ENCODE measurements at places on chromosomes 4 and X.

DNA sequence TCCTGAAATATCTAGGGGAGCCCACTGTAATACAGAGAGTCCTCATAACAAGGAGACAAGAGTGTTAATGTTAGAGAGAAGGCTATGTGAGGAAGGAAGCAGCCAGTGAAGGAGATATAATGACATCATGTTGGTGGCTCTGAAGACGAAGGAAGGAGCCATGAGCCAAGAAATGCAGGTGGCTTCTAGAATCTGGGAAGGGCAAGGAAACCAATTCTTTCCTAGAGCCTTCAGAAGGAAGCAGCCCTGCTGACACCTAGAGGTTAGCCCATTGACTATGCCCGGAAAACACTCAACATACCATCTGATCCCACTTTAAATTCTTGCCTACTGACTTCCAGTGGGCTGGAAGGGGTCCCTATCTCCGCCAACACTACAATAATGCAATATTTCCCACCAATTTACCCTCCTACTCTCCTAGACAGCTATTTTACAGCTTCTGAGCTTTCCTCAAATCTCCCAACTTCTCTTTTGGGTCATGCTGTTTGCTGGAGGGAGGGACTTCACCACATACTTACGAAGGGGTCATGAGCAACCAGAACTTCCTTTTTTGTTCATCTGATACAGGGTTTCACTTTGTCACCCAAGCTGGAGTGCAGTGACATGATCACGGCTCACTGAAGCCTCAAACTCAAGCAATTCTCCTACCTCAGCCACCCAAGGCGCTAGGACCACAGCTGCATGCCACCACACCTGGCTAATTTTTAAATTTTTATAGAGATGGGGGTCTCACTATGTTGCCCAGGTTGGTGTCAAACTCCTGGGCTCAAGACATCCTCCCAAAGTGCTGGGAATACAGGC lies 25.2 kb upstream of the G3BP2 start:
- peak overlapping the region; percentile 82 for H3K27ac ChIP-seq
- peak overlapping the region; percentile 38 for H3K4me3 ChIP-seq
- DNase-seq: peak; percentile 56
- peaks cover 29% of the 10 kb centered on the region for H3K4me1 ChIP-seq

- H3K27me3 ChIP-seq: no peaks in the 10 kb centered on the region
- H3K27ac ChIP-seq: no peak overlapping the region
- H3K4me3 ChIP-seq: no peak overlapping the region
- H3K4me1 ChIP-seq: no peaks in the 10 kb centered on the region
Observed at GRCh38 chr4:89981789-89982334, 87.2 kb downstream of the MMRN1 start.

GRCh38 chr4:36303426-36304137 lies 22.2 kb downstream of the DTHD1 start:
- peak overlapping the region; percentile 9 for H3K27ac ChIP-seq
- DNase-seq: peak; percentile 60
- H3K4me3 ChIP-seq: no peak overlapping the region
- no peaks in the 10 kb centered on the region for H3K27me3 ChIP-seq

- H3K4me3 ChIP-seq: no peak overlapping the region
- no peaks in the 10 kb centered on the region for H3K4me1 ChIP-seq
- DNase-seq: no peak
- H3K36me3 ChIP-seq: no peaks in the 10 kb centered on the region
- no peak overlapping the region for H3K27ac ChIP-seq
- no peaks in the 10 kb centered on the region for H3K27me3 ChIP-seq
Observed at GRCh38 chr4:138406876-138407275, 164.7 kb upstream of the SLC7A11 start.

DNA sequence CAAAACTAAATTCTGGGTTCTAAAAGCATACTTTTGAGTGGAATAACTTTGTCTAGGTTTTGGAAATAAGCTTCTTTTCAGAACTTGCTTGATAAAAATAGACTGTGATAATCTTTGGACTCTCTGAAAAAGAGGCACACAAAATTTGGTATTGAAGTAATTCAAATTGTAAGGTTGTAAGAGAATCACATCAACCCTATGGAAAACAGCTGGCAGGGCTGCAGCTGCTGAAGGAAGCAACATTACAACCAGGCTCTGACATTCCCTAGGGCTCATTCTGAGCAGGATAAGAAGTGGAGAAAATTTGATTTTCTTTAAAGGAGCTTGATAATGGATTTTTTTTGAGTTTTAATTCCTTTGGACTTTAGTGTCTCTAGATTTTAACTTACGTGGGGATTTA lies 147.6 kb downstream of the FSTL5 start:
- DNase-seq: no peak
- H3K36me3 ChIP-seq: no peaks in the 10 kb centered on the region
- no peaks in the 10 kb centered on the region for H3K27me3 ChIP-seq

GRCh38 chr4:174397366-174398155 lies 113.8 kb downstream of the CEP44 start:
- H3K27me3 ChIP-seq: peaks cover 12% of the 10 kb centered on the region
- no peak overlapping the region for H3K27ac ChIP-seq
- peaks cover 9% of the 10 kb centered on the region for H3K4me1 ChIP-seq
- no peak for DNase-seq

GRCh38 chr4:74315376-74315775 lies 7.1 kb downstream of the EPGN start:
- no peak overlapping the region for H3K4me3 ChIP-seq
- DNase-seq: no peak
- H3K27me3 ChIP-seq: no peaks in the 10 kb centered on the region
- no peak overlapping the region for H3K27ac ChIP-seq

DNA sequence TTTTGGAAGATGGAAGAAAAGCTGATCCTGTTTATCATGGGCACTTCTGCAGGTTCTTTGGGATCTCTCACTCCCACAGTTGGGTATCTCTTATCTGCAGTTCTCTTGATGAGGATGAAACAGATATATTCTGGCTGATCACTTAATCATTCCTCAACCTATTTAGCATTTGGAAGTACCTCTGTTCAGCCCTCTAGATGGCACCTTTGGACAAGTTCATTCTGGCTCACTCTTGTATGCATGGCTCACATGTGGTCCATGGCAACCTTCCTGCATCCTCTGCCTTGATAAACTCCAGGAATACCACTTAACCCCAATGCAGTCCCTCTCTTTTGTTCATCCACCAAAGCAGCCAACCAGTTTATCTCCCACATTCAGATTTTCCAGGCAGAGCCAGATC lies 74.2 kb downstream of the SMARCA5 start:
- no peak overlapping the region for H3K4me3 ChIP-seq
- H3K27ac ChIP-seq: no peak overlapping the region
- no peaks in the 10 kb centered on the region for H3K4me1 ChIP-seq

DNA sequence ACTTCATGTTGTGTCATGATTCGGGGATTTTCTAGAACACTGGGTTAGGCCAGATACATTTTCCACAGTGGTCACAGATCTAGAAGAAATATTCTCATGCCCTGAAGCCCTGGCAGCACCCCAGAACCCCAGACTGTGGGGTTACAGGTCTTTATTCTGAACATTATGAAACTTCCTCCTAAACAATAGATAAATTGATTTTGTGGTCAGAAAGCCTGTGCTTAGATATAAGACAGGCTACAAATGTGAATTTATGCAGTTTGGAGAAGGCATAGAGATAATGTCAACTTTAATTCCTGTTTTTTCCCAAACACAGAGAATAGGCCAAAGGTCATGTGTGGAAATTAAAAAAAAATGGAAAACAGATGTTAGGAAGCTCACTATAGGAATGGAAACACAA lies 492.9 kb downstream of the SPRY1 start:
- H3K4me3 ChIP-seq: no peak overlapping the region
- H3K36me3 ChIP-seq: no peaks in the 10 kb centered on the region
- DNase-seq: no peak
- H3K27me3 ChIP-seq: no peaks in the 10 kb centered on the region
- no peak overlapping the region for H3K27ac ChIP-seq
- H3K4me1 ChIP-seq: no peaks in the 10 kb centered on the region

GRCh38 chrX:13493659-13494058 lies 75.7 kb upstream of the EGFL6 start:
- peaks cover 7% of the 10 kb centered on the region for H3K4me1 ChIP-seq
- no peaks in the 10 kb centered on the region for H3K36me3 ChIP-seq
- no peak overlapping the region for H3K27ac ChIP-seq
- H3K27me3 ChIP-seq: no peaks in the 10 kb centered on the region
- H3K4me3 ChIP-seq: no peak overlapping the region

GRCh38 chrX:18886344-18887161 lies 97.4 kb downstream of the PHKA2 start:
- H3K4me1 ChIP-seq: peaks cover 17% of the 10 kb centered on the region
- H3K27me3 ChIP-seq: no peaks in the 10 kb centered on the region
- peak overlapping the region; percentile 76 for H3K27ac ChIP-seq
- no peaks in the 10 kb centered on the region for H3K36me3 ChIP-seq
- DNase-seq: peak; percentile 56

GRCh38 chrX:81308086-81308829 lies 106.4 kb downstream of the SH3BGRL start:
- no peak overlapping the region for H3K27ac ChIP-seq
- no peak for DNase-seq
- peaks cover 9% of the 10 kb centered on the region for H3K36me3 ChIP-seq
- no peak overlapping the region for H3K4me3 ChIP-seq
- H3K4me1 ChIP-seq: peaks cover 3% of the 10 kb centered on the region

DNA sequence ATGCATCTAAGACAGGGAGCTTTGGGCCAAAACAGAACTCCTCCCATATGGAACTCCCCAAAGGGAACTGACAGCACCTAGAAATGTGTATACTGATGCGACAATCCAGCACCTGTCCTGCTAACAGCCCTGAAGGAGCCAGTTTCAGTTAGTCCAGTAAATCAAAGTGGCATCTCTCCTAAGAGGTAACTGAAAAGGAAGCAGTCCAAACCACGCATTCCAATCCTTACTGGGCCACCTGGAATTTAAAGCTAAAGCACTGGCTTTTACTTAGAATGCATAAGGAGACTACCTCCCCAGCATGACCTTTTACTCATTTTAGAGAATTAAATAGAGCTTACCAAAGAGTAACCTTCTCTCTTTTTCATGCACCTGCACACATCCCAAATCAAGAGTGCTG lies 586.8 kb upstream of the PITX2 start:
- no peaks in the 10 kb centered on the region for H3K27me3 ChIP-seq
- no peak overlapping the region for H3K4me3 ChIP-seq
- no peaks in the 10 kb centered on the region for H3K4me1 ChIP-seq

DNA sequence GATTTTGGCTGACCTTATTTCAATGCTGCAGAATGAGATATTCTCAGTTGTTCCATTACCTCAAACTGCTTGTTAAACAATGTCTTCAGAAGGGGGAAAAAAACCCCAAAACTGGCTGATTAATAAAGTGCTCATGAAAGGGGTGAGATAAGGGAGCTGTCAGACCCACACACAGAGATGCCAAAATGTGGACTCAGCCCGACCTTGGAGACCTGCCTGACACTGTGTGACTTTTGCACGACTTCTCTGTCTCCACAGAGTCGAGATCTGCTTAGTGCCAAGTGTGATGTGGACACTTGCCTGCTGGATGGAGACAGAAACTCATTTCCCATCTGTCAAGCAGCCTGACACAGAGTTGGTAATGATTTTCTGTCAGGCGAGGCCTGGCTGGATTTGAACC lies 31.5 kb downstream of the REELD1 start:
- H3K27me3 ChIP-seq: peaks cover 3% of the 10 kb centered on the region
- DNase-seq: no peak
- H3K36me3 ChIP-seq: peaks cover 1% of the 10 kb centered on the region
- H3K4me3 ChIP-seq: no peak overlapping the region
- H3K4me1 ChIP-seq: peaks cover 14% of the 10 kb centered on the region

- H3K27ac ChIP-seq: no peak overlapping the region
- no peak for DNase-seq
- H3K27me3 ChIP-seq: no peaks in the 10 kb centered on the region
- H3K4me1 ChIP-seq: peaks cover 11% of the 10 kb centered on the region
- H3K4me3 ChIP-seq: no peak overlapping the region
Observed at GRCh38 chrX:120429776-120430540, 39.1 kb downstream of the LAMP2 start.

- H3K4me3 ChIP-seq: no peak overlapping the region
- H3K4me1 ChIP-seq: no peaks in the 10 kb centered on the region
- DNase-seq: no peak
- H3K27ac ChIP-seq: no peak overlapping the region
- no peaks in the 10 kb centered on the region for H3K36me3 ChIP-seq
- H3K27me3 ChIP-seq: peaks cover 12% of the 10 kb centered on the region
Observed at GRCh38 chrX:119105826-119106225, 21.8 kb downstream of the KIAA1210 start.

DNA sequence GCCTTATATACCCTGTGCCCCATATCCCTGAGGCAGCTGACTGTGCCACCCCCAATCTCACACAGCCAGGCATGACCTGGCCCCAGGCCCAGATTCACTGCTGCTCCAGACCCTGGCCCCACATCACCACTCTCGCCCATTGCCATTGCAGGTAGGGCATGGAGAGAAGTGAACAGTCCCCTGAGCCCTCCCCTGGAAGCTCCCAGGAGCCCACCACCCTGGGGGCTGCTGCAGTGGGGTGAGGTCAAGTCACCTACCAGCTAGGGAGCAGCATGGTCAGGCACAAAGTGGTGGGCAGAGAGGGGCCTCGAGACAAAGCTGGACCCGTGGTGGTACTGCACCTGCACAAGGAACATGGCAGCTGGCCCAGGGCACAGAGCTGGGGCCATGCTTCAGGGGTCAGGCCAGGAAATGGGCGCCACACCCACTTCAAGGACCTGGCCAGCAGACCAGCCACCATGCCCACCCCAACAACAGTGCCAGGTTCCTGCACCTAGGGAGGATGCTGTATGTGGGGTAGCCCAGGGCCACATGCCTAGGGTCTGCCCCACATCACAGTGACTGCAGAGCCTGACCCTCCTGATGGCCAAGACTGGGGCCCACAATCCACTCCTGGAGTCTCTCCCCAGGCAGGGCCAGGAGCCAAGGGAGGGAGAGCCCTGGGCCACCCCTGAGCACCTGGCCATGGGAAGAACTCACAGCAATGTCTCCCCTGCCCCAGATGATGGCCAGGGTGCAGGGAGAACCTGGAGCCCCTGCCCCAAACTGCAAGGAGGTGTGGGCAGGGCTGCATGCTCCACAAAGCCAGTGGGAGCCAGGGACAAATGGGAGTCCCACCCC lies 58.5 kb downstream of the COX18 start:
- H3K4me3 ChIP-seq: no peak overlapping the region
- no peaks in the 10 kb centered on the region for H3K36me3 ChIP-seq
- H3K27ac ChIP-seq: no peak overlapping the region
- no peaks in the 10 kb centered on the region for H3K4me1 ChIP-seq
- peaks cover 17% of the 10 kb centered on the region for H3K27me3 ChIP-seq
- no peak for DNase-seq

DNA sequence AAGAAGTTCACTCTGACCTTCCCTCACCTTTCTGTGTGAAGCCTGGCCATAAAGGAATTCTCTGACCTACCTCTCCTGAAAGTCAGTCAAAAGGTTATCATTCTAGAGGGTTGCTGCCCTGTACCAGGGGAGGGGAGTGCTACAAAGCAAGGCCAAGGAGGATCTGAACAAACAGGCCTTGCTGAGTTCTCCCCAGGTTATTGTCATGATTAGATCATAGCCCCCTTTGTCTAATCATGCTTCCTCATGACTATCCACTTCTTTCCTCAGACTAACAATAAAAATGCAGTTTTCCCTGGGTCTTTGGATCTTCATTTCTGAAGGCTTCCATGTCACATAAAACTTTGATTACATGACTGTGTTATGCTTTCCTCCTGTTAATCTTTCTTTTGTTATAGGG lies 472.0 kb downstream of the IQCM start:
- no peak overlapping the region for H3K27ac ChIP-seq
- no peak overlapping the region for H3K4me3 ChIP-seq

GRCh38 chr4:27084685-27085361 lies 224.2 kb downstream of the STIM2 start:
- no peak overlapping the region for H3K27ac ChIP-seq
- no peak overlapping the region for H3K4me3 ChIP-seq
- peaks cover 48% of the 10 kb centered on the region for H3K27me3 ChIP-seq
- H3K4me1 ChIP-seq: peaks cover 5% of the 10 kb centered on the region

GRCh38 chr4:68183417-68183816 lies 53.7 kb upstream of the TMPRSS11F start:
- no peaks in the 10 kb centered on the region for H3K4me1 ChIP-seq
- peaks cover 6% of the 10 kb centered on the region for H3K27me3 ChIP-seq
- DNase-seq: no peak
- H3K27ac ChIP-seq: no peak overlapping the region
